ENCODE measurements at places on chromosomes 5 and 9.

GRCh38 chr5:157608972-157609565 lies 33.5 kb upstream of the ADAM19 start:
- no peak for DNase-seq

GRCh38 chr9:113621309-113621791 lies 157.8 kb downstream of the RGS3 start:
- DNase-seq: peak; percentile 94

- DNase-seq: no peak
Measured at GRCh38 chr9:87681271-87682061, 44.5 kb upstream of the CTSL start.

- no peak for DNase-seq
Measured at GRCh38 chr9:133610845-133611244, 1.7 kb upstream of the FAM163B start.

- no peak for DNase-seq
Measured at GRCh38 chr9:79975621-79976256, 404.0 kb downstream of the TLE4 start.

GRCh38 chr5:59833448-59833847 lies 60.1 kb downstream of the PDE4D start:
- no peak for DNase-seq

- DNase-seq: peak; percentile 73
Measured at GRCh38 chr5:36607114-36607571, 737 bp downstream of the SLC1A3 start.

- no peak for DNase-seq
Measured at GRCh38 chr9:68532131-68532530, 8.6 kb downstream of the TMEM252 start.

- DNase-seq: peak; percentile 42
Measured at GRCh38 chr5:141484641-141485311, at the start of gene PCDHGC4. Gene PCDHGC4, plus strand, starts transcription at chr5:141485030. Its CDS starts 144 bp downstream, at chr5:141485174.

DNA sequence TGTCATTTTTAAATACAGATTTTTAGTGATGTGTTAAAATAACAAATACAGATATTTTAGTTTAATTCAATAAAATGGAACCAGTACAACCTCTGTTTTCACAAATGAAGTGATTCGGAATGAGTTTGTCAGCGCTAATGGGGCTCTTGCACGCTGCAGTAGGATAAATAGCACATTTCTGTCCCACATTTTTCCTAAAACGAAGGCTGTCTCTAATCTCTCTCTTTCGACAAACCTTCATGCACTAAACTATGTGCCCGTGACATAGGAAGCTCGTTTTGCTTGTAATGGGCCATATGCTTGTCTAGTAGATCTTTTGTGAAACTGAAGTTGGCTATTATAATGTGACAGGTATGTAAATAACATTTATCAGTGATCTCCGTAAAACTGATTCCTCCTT lies 100.5 kb downstream of the INIP start:
- no peak for DNase-seq

DNA sequence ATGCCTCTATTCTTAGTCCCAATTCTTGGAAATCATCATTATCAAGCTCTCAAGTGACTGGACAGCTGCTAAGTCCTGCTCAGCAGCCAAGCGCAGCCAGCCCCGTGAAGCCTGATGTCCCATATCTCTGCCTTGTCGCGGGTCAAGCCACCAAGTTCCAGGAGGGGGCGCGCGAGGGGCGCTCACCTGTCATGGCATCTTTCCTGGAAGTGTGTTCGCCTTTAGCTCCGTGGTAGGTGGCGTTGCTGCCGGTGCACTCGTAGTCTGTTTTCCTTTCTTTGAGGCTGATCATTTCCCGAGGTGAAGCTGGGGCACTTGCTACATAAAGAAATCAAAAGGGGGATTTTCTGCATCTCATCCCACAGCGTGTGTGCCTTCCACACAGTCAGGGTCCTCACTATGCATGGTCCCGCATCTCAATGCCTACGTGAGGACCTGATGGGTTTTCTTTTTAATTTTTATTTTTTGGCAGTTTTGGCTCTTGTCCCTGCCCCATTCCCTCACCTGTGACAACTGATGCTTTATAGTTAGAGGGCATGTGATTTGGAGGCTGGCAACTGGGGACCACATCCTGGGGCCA lies 227.0 kb upstream of the DAP start:
- peak; percentile 25 for DNase-seq

DNA sequence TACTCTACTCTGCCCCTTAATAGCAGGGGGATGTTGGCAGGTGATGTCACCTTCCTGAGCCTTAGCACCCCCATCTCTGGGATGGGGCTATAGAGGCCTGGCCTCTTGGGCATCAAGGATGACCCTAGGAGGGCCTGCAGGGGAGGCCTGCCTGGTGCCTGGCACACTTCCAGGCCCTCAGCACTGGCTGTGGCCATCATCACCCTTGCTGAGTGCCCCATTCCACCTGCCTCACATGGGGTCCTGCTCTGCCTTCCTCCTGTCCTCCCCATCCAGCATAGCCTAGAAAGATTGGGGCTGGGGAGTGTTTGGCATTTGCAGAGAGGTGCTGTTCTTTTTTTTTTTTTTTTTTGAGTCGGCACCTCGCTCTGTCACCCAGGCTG lies 17.7 kb upstream of the PHYHD1 start:
- no peak for DNase-seq

GRCh38 chr5:118987988-118988865 lies at the start of gene DTWD2:
Gene DTWD2, minus strand, starts transcription at chr5:118988547. Its CDS starts 36 bp downstream, at chr5:118988511.
- DNase-seq: peak; percentile 95

GRCh38 chr5:64691291-64691690 lies 988 bp downstream of the SHISAL2B start:
- DNase-seq: no peak

DNA sequence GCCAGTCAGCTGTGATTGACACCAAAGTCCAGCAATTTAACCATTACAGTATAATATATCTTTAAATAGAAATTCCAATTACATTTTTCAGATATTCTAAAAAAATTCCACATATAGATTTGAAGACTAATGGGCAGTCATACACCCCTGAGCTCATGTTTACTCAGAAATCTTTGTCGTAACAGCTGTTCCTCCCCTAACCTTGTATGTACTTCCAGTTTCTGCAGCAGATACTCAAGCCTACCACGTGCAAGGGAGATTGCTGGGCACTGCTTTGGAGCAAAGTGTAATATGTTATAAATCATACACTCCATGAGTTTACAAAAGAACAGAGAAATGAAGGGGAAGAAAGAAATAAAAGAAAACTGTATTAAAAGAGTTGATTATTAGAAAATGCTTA lies 241.2 kb downstream of the TRIM32 start:
- DNase-seq: no peak

- no peak for DNase-seq
Measured at GRCh38 chr9:17075758-17076485, 58.9 kb upstream of the CNTLN start.

DNA sequence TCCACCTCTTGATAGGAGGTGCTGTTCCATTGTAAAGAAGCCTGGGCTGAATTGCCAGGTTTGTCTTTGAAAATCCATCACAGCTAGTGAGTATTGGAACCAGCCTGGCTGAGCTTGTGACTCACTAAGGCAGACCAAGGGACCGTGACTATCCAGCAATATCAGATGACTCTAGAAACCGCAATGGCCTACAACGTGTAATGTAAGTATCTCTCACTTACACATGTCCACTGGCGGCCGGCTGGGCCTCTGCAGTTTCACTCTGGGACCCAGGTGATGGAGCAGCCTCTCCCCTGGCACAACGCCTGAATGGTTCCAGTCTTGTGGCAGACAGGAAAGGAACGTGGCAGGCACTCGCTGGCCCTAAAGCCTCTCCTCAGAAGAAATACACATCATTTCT lies 3.1 kb upstream of the HRH2 start:
- no peak for DNase-seq

GRCh38 chr5:10533226-10533625 lies 30.6 kb upstream of the ANKRD33B start:
- DNase-seq: no peak

DNA sequence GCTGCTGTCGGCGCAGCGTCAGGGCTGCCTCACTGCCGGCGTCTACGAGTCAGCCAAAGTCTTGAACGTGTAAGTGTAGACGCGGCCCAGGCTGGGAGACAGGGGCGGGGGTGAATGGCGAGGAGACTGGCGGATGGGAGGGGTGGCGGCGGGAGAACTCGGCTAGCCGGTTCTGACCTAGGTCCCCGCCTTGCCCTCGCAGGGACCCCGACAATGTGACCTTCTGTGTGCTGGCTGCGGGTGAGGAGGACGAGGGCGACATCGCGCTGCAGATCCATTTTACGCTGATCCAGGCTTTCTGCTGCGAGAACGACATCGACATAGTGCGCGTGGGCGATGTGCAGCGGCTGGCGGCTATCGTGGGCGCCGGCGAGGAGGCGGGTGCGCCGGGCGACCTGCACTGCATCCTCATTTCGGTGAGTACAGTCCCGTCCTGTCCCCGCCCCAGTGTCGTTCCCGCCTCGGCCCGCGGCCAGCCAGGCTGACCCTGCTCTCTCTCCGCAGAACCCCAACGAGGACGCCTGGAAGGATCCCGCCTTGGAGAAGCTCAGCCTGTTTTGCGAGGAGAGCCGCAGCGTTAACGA lies 745 bp downstream of the GADD45G start:
- DNase-seq: peak; percentile 43

GRCh38 chr9:130137081-130137640 lies 35.0 kb upstream of the NCS1 start:
- no peak for DNase-seq

DNA sequence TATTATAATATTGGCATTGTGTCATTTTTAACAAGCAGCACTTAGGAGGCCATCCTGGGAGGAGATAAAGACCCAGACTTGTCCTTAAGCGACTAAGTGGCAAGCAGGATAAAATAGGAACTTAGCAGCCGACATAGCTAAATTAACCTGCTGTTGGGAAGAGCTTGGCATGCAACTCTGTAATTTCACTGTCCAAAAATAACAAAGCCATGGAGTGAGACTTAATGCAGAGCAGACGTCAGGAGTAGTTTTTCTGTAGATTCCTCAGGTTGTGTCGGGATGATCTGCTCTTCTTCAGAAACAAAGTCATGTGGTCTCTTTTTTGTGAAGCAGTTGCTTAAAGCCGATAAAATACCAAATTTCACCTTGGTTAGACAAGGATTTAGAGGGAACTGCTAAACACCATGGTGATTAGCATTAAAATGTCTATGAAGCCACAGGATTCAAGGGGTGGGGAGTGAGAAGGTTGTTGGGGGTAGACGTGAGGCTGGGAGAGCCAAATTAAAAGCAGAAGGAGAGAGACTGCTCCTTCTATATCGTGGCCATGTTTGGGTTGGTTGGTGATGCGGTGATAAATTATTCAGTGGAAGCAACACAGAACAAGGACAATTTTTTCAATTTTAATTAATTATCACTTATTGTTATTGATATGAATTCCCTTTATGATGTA lies 303.0 kb downstream of the CSNK1G3 start:
- DNase-seq: peak; percentile 74

GRCh38 chr5:71748360-71748759 lies 29.3 kb downstream of the CARTPT start:
- DNase-seq: no peak

DNA sequence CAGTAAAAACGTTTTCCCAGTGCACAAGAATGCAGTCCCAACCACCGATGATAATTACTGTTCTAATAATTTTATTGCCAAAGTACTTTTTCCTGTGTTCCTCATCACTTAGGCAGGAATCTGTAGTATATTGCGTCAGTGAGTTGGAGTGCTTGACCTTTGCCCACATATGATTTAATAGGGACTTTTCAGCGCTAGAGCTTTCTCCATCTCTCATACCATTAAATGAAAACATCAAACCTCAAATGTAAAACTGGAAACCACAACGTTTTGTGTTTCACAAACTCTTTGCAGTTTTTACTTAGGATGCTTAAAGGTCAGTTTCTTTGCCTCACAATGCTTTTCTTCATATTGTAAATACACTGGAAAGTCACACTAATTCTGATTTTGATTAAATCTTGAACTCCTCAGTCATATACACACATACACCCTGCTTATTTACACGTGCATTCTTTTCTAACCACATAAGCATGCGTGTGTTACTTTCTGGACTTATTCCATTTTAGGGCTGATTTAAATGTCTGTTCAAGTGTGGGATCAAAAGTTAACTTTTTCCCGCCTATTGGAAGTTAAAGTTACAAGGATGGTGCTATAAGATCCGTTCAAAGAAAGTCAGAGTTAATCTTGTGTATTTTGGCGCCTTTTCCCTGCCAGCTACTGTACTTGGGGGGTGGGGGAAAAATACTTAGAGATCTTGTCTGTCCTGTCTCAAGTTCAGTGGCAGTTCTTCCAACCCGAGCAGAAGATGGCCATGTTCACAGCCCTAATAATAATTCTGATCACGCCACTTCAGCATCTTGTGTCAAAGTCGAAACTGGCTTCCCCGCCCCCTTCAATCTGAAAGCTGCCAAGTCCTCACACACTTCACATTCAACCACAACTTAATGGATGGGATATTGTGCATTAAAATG lies 6.6 kb upstream of the NFIB start:
- DNase-seq: peak; percentile 96

- no peak for DNase-seq
Measured at GRCh38 chr5:164188733-164189148, 683.3 kb downstream of the MAT2B start.

DNA sequence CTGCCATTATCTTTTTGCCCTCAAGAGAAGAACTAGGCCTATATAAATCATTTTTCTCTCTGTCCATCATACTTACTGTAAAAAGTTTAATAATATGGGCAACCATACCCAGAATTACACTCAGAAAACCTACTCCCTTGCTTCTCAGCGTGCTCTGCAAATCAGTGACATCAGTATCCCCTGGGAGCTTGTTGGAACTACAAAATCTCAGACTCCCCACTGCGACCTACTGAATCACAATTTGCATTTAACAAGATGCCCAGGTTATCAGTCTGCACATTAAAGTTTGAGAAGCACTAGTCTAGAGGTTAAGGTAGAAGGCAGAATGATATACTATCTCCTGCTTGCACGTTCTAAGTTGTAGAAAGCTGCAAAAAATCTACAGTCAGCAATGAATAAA lies 127.2 kb downstream of the MLLT3 start:
- DNase-seq: no peak

DNA sequence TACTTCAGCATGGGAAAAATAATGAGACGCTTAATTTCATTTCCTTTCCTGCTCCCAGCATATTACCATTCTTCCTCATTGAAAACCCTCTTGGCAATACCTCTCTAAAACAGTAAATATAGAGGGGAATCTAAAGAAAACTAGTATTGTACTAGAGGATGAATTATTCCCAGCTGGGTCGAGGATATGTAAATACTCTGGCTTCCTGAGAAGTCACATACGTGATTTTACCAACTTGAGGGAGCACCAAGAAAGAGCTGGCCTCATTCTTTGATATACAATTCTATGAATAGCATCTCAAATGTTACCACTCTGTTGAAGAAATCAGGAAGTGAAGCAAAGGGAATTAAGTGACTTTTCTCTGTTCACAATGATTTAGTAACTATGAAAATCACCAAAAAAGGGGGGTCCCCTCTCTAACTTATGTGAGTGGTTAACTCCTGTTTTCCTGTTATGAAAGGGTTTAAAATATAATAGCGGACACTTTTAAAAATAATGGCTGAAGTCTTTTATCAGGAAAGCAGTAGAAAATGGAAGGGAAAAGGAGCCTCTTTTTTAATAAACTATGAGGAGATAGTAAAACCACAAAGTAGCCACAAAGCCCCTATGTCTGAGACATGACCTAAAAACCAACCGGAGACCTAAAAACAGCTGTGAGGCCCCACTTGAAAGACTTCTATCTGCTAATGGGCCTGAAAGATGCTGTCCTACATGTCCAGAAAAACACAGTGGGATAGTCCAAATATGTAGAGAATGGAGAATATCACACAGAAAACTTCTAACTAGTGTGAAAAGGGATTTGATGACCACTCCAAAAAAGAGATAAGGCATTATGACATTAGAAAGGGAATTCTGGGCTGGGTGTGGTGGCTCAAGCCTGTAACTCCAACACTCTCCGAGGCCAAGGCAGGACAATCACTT lies 42.6 kb downstream of the LPAR1 start:
- DNase-seq: peak; percentile 57
